ENCODE measurements at places on chromosomes 4 and X.

DNA sequence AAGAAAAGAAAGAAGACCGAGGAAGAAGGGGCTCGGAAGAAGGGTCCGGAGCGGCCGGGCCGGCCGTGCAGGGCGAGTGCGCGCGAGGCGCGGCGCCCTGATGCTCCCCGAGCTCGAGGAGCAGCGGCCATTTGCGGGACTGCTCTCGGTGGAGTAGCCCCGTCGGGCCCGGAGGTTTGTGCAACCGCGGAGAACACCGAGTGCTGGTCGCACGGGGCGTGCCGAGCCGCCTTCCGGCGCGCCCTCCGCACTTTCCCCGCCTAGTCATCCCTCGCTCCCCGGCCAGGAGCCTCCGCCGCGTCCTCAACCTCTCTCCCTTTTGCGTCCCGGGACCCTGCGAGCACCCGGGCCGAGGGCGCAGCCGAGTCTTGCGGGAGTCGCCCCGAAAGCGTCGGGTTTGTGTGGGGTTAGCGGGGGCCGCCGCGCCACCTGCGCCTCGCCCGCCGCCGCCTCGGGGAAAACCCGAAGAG lies 127.4 kb downstream of the LAS1L start:
- H3K4me3 ChIP-seq = no peak overlapping the region
- H3K27ac ChIP-seq = no peak overlapping the region
- no peak for DNase-seq
- no peaks in the 10 kb centered on the region for H3K4me1 ChIP-seq

- H3K27ac ChIP-seq = no peak overlapping the region
- no peaks in the 10 kb centered on the region for H3K27me3 ChIP-seq
- no peaks in the 10 kb centered on the region for H3K4me1 ChIP-seq
- no peak for DNase-seq
- H3K36me3 ChIP-seq = no peaks in the 10 kb centered on the region
- H3K4me3 ChIP-seq = no peak overlapping the region
These were observed 343 bp downstream of the DACH2 start for GRCh38 chrX:86148594-86148993.

- no peak overlapping the region for H3K4me3 ChIP-seq
- H3K4me1 ChIP-seq = no peaks in the 10 kb centered on the region
- no peaks in the 10 kb centered on the region for H3K27me3 ChIP-seq
- no peak for DNase-seq
- H3K27ac ChIP-seq = no peak overlapping the region
These were observed 21.5 kb upstream of the H2AZ1 start for GRCh38 chr4:99971453-99972111.

- no peaks in the 10 kb centered on the region for H3K27me3 ChIP-seq
- no peak overlapping the region for H3K4me3 ChIP-seq
- no peaks in the 10 kb centered on the region for H3K36me3 ChIP-seq
- H3K27ac ChIP-seq = no peak overlapping the region
- no peak for DNase-seq
These were observed 280.2 kb upstream of the GALNTL6 start for GRCh38 chr4:171532968-171533367.

DNA sequence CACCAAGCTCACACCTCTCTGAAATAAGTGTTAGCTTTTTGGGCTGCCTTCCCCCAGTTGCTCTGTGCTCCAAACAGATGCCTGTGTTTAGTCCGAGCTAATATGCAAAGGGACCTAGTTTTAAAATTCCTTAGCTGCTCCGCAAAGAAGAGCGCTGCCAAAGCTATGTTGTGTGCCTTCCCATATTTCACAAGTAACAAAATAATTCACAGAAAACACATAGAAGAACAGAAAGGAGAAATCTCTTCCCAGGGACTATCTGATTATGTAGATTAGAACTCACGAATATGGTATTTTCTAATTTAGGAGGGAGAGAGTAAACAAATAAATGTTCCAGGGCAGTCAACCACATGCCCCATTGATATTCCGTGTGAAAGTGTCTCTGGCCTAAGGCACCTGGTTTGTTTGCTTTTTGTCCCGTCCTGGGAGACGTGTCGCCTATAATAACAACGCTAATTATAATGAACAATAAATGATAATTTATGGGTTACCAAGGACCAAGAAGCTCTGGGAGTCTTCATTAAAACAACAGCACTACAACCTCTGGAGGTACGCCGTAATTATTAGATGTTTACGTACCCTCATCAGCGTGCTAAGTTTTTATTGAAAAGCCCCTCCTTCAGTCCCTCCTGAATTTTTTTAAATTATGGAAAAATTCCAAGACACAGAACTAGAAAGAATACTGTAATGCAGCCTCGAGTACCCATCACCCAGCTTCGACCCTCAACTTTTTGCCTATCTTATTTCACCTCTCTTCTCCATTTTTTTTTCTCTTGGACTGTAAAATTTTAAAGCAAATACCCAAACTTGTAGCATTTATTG lies 1.2 kb upstream of the CCNG2 start:
- peak overlapping the region; percentile 99 for H3K27ac ChIP-seq
- H3K4me1 ChIP-seq = peaks cover 62% of the 10 kb centered on the region
- H3K27me3 ChIP-seq = no peaks in the 10 kb centered on the region
- peak; percentile 58 for DNase-seq

DNA sequence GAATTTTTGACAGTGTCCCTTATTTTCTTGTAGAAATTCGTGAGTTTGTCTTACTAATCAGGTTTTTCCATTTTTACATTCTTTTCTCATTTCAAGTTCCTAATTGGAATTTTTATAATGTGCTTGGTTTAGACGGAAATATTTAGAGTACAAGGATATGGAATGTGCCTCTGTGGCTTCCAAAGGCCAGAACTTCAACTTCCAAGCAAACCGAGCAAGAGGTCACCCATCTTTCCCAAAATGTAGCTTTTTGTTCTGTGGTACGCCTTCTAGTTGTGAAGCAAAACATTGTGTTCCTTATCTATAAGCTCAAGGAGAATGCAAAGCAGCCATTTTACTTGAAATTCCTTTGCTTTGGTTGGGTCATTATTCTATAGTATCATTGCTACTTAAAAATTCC lies 212.8 kb upstream of the PACRGL start:
- no peak overlapping the region for H3K4me3 ChIP-seq
- no peak for DNase-seq
- no peaks in the 10 kb centered on the region for H3K36me3 ChIP-seq
- no peak overlapping the region for H3K27ac ChIP-seq
